ENCODE measurements at places on chromosomes 1 and 21.

- peak; percentile 85 for DNase-seq
These were observed 1.5 kb downstream of the SPATC1L start for GRCh38 chr21:46182548-46183336.

- peak; percentile 60 for DNase-seq
These were observed at the start of gene MAPKAPK2 for GRCh38 chr1:206684478-206685333. TSS of gene MAPKAPK2 (plus strand) at chr1:206684905. CDS start at chr1:206685230, 325 bp downstream.

DNA sequence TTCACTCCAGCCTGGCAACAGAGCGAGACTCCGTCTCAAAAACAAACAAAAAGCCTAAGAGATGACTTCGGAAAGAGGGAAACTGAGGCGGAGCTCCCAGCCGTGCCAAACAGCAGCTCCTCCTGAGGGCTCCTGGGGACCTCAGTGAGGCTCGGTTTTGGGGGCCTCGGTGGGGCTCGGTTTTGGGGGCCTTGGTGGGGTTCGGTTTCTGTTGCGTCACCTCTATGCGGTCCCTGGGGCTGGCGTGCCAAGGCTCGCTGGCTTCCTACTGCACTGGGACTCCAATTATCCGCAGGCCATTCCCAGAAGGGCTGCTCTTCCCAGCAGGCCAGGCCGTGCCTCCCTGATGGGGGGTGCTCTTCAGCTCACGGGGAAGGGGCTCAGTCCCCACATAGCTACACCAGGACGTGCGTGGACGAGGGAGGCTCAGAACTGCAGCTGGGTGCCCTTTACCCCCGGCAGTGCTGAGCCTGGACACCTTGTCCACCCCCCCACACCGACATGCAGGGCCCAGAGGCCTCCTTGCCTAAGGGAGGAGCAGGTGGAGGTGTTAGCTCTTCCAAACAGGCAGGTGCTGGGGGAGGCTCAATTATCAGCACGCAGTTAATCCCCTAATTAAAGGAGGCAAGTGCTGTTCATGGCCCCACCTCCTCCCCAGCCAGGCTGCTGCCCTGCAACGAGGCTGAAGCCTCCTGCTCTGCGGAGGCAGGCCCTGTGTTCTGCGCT is 5.1 kb upstream of the C1orf159 start:
- DNase-seq, result no peak

DNA sequence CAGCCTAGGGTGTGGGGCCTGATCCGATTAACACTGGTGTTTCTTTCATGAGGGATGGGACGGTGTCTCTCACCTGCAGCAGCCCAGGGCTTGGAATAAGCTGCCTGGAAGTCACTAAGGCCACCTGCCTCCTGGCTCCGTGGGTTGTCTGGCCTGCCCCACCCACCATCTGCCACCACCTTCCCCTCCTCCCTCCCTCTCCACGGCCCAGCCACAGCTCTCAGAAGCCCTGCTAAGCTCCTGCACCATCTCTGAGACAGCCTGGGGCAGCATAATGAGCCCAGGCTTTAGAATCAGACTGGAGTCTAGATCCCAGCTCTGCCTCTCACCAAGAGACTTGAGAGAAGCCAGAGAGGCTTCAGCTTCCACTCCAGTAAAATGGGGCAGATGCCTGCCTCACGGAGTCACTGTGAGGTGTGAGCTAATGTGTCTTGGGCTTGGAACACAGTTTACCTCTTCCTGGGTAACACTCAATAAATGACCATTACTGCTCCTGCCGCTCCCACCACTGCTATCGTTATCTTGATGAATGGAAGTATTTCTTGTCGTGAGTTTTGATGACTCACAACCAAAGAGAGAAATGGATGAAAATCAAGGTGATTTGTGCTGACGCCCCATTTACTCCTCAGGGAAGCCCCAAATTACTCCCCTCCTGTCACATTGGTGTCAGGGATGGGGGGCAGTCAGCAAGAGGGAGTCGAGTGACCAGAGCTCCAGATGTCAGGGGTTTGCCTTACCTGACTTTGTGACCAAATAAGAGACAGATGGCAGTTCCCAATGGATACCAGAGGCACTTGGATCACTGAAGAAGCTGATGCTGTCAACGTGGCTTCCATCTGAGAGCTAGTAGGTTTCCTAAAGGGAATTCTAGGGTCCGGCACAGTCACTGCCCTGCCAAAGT is 23.5 kb upstream of the C1QA start:
- no peak for DNase-seq

GRCh38 chr1:47579809-47580208 is 142.0 kb downstream of the FOXD2 start:
- DNase-seq, result no peak

DNA sequence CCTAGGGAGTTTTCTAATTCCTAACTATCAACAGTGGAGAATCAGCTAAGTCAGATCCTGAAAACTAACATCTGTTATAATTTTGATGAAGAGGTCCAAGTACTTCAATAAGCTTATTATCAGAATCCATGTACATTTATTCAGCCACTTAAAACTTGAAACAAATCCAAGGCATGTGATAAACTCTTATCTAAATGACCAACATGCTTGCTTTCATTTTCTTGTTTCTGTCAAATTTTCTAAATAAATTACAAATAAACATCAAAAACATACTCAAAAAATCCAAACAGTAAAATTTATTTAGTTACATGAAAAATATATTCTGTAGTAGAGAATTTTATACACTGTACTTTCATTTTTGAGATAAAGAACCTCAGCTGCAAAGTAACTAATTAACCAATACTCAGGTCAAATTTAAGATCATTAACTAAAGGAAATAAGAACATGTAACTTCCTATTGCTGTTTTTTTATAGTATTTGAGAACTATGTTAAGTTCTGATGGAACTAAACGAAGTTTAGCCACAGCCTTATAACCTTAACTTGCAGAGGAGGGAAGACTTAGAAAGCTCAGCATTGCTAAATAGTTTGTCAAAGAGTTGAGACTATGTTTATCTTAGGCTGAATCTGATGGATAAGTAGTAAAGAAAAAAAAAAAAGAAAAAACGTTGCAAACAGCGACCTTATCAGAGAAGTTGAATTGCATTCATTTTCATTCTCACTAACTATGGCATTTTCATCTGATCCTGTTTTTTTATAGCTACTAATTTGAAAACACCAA is 44.9 kb downstream of the SYNJ1 start:
- no peak for DNase-seq

GRCh38 chr1:245201827-245202226 is 47.0 kb downstream of the KIF26B start:
- no peak for DNase-seq

DNA sequence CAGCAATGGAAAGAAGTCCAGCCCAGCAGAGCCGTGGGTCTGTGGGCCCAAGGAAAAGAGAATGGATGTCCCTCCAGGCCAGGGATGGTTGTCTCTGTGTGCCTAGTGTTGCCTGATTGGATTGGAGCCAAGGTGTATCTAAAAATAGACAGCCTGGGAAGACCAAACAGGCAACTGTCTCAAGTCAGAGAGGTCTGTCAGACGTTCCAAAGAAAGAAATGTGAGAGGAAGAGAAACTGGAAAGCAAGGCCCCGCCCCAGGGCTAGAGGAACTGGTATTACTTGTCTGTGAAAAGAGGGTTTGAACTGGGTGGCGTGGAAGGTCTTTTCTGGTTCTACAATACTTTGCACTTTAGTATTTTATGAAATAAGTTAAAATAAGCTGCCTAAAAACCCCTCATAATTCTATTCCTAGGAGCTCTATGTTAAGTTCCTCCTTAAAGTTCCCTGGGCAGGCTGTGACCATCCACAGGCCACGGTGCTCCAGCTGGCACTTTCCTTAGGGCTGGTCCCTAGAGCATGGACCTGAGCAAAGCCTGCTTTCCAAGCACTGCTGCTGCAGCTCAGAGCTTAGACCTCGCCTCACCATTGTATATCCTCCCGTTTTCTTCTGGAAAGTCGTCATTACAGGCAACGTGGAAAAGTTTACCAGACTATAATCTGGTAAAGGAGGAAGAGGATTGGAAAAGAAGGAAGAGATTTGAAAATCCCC is 151.6 kb downstream of the DISC1 start:
- DNase-seq, result peak; percentile 69

- DNase-seq, result no peak
These were observed 390.0 kb downstream of the DISC1 start for GRCh38 chr1:232016616-232017015.

GRCh38 chr1:225710804-225711203 is 57.9 kb upstream of the ENAH start:
- peak; percentile 53 for DNase-seq

GRCh38 chr1:231185391-231185790 is 23.5 kb downstream of the TRIM67 start:
- DNase-seq, result peak; percentile 72

- no peak for DNase-seq
These were observed 8.4 kb upstream of the SLC37A1 start for GRCh38 chr21:42505090-42505726.

- DNase-seq, result no peak
These were observed 2.9 kb downstream of the WDR26 start for GRCh38 chr1:224431726-224432125.

GRCh38 chr1:96843196-96843595 is 121.6 kb downstream of the PTBP2 start:
- no peak for DNase-seq

DNA sequence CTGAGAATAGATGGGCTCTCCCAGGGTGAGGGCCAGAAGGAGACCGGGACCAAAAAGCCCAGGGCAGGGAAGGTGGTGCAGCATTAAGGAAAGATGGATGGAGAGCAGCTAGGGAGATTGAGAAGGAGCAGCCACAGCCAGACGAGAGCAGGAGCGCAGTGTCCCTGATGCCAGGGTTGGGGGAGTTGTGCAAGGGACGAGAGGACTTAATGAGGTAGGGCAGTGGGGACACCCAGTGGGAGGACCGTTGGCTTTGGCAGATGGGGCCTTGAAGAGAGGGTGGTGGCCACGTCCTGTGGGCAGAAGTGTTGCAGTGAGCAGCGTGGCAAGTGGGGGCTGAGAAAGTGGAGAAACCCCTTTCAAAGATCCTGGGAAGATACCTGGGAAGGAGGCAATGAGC is 38.0 kb upstream of the KDM4A start:
- no peak for DNase-seq

- DNase-seq, result no peak
These were observed 40.7 kb upstream of the CXADR start for GRCh38 chr21:17472182-17472581.

DNA sequence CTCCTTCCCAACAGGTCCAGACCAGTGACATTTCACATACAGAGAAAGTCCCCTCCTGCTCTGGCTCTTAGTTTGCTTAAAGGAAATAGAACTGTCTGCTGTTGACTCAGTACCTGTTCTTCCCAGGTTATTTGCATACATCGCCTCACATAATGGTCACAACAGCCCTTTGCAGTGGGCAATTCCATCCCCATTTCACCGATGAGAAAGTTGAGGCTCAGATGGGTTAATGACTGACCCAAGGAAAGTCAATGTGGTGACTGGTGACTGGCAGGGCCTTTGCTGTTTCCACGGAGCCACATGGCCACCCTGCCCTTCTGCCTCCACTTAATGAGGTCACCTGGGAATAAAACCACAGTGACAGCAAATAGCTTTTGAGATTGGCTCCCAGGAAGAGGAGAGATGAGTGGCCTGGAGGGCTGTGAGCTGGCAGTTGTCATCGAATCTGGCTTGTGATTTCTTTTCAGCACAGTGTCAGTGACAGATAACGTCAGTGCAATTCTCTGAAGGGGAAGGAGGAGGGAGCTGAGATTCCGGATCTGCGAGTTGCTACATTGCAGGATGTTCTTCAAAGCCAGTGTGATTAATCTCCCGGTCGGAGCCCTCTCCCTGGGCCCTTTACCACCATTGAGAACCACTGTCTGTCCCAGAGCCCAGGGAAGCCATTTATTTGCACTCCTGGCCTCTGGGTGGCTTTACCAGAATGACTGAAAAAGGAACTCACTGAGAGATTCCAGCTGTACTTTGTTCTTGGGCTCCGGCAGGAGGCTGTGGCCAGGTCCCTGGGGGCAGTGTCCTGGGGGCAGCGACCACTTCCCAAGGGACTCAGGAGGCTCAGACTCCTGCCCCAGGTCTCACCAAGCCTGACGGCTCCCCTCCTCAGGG is 117.2 kb downstream of the CNIH3 start:
- DNase-seq, result peak; percentile 40

- no peak for DNase-seq
These were observed 558 bp downstream of the USP1 start for GRCh38 chr1:62437273-62437940.

DNA sequence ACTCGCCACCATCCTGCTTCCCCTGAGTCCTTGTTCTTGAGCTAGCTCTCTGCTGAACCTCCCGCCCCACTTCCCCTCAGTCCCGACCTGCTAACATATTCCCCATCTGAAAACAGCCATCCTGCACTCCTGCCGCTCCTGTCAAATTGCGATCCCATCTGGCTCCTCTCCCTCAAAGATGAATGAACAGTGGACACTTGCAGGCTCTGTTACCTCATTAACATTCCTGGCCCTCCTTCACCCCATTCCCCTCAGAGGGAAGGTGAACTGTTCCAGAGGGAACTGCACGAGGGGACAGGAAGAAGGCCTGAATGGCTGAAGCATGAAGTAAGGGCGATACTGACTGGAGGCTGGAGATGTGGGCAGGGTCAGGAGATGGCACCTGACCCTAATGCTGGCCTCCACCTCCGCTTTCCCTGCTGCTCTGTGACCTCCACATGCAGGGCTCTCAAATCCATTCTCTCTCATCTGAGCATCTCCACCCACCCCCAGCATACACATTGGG is 7.4 kb upstream of the CELSR2 start:
- DNase-seq, result peak; percentile 81

DNA sequence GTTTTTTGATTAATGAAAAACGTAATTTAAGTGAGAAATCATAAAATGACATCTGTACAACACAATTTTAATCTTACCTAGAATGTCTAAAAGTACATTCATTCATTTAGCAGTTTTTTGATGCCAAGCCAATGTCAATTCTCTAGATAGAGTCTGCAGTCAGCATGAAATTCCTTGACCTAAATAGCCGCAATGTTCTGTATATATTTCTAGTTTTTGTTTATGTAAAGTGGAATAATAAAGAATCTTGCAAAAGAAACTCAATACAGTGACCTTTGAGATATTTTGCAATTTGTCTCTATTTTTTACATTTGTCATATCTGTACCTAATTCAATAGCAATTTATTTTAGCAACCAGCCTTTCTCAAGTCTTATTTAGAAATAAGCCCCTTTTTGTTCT is 176.0 kb downstream of the ATP6V1G3 start:
- DNase-seq, result no peak

DNA sequence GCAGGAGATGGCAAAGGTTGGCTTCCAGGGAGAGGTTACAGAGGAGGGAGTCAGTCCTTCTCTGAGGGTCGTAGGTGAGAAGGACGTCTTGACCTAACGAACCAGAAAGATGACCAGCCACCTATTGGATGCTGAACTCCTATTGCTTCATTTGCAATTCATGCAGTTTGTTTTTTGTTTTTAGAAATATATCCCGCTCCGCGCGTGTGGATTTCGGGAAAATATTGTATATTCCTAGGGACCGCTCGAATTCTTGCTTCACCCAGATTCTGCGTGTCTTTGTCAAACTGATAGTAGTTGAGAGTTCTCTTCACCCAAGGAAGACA is 564 bp downstream of the DISP1 start:
- DNase-seq, result no peak

GRCh38 chr1:29124366-29125236 is 898 bp upstream of the TMEM200B start:
- DNase-seq, result peak; percentile 43

GRCh38 chr1:182299728-182300616 is 91.6 kb downstream of the GLUL start:
- peak; percentile 49 for DNase-seq
